ENCODE measurements at places on chromosomes 3 and 15. TPM values are rescaled to one million over a fixed set of nuclear protein-coding genes. Genes with fewer than 3 reads are reported as not detected.

Gene TMEM207
- not detected for total RNA-seq

Gene TRIM42
- not detected for total RNA-seq

DNA sequence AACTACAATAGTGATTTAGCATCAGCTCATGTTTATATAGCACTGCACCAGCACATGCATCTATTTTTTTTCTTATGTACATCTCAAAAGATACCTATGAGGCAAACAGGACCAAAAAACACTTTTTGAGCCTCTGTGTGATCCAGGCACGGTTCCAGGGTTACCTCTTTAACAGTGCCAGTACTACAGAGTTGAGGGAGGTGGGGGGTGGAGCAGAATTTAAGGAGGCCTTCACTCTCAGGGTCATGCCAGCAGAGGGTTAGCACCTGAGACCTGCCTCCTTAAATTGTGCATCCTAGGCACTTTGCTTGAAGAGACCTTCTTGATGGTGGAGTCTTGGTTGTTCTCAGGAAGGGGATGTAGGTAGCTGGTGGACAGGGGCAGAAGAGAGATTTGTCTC is 150.3 kb upstream of the TBL1XR1 start:
- no peak for DNase-seq

Gene GHRL
- total RNA-seq = not detected

Gene RTP1
- total RNA-seq = not detected

DNA sequence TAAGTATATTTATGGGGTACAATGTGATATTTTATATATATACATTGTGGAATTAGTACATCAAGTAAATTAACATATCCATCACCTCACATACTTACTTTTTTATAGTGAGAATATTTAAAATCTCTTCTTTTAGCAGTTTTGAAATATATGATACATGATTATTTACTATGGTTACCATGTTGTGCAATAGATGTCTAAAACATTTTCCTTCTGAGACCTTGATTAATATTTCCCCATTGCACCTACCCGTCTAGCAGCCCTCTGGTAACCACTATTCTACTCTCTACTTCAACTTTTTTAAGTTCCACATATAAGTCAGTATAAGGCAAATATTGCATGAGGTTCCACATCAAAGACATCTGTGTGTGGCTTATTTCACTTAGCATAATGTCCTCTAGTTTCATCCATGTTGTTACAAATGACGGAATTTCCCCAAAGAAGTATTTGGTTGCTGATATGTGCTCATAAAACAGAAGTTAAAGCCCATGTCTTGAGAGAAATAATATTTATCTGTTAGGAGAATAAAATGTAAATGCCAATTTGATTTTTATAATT is 29.6 kb upstream of the NFKBIZ start:
- no peak for DNase-seq

Gene CPNE9
- total RNA-seq = not detected
